ENCODE measurements at places on chromosomes 16 and 17.

DNA sequence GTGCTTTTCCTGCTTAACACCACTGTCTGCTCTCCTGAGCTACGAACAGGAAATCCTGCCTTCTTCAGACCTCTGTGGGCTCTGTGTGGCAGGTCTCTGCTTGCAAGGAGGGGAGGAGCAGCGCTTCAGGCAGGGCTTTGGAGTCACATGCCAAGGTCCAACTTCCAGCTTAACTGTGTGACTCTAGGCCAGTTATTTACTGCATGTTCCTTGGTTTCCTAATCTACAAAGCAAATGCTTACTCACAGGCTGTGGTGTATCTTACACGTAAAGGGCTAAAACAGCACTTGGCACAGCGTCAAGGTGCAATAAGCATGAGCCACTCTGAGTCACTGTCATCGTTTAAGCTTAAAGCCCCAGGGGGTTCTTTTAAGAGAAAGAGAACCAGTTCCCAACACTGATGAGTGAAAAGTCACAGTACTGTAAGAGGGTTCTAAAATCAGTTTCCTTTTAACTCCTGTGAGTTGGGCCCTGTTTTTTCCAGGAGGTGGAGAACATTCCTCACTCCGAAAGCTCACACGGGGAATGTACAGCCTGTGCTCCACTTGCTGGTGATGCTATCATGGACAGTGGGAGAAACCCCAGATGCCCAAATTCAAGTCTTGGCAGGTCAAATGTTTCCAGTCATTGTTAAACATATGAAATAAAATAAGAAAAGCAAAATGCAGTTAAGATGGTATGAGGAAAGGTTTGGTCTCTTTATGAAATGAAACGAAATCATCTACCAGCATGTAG, 54.1 kb upstream of the BCAR1 start:
- peak; percentile 97 for DNase-seq

DNA sequence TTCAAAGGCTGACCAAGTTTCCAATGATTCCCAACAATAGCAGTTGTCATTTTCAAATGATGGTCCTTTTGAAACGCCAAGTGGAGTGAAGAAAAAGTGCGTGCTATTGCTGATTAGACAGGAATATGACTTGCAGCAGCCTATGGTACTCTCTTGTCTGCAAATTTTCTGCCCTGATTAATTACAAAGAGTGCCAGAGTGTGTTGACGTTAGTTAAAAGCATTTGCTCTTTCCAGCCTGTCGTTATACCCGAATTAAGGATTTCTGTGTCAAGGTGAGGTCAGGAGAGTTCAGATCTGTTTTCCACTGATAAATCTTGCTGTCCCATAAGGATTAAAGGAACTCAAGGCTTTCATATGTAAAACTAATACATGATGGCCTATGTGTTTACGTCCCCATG, 75.0 kb upstream of the ADAMTS18 start:
- no peak for DNase-seq

DNA sequence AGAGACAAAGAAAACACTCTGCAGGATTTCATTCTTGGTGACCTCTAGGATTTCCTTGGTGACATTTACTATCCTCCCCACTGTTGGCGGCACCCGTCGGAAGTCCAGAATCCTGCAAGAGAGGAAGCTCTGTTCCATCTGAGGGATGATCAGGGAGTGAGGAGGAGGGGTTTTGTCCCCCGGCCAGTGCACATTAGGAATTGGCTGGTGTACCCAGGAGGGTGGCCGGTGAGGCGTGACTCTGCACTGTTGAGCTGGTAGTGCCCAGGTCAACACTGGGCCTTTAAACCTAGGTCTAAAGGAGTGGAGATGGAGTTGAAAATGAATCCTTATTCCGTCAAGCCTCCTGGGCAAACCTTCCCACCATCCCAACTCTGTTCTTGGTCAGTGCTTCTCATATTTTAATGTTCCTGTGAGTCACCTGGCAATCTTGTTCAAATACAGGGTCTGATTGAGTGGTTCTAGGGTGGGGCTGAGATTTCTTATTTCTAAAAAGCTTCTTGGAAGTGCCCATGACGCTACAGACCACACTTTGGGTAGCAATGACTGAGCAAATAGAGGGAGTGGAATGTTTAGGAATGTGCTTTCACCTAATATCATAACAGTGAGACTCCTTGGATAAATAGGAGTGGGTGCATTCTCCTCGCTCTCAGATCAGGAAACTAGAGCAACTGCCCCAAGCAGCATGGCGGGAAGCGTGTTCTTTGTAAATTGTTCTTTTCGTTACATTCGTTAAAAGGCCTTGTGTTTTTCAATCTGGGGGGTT, 30.7 kb downstream of the PRKAR1A start:
- DNase-seq: no peak

- DNase-seq: no peak
These were observed 47.9 kb upstream of the MAP3K14 start for GRCh38 chr17:45364531-45365390.

DNA sequence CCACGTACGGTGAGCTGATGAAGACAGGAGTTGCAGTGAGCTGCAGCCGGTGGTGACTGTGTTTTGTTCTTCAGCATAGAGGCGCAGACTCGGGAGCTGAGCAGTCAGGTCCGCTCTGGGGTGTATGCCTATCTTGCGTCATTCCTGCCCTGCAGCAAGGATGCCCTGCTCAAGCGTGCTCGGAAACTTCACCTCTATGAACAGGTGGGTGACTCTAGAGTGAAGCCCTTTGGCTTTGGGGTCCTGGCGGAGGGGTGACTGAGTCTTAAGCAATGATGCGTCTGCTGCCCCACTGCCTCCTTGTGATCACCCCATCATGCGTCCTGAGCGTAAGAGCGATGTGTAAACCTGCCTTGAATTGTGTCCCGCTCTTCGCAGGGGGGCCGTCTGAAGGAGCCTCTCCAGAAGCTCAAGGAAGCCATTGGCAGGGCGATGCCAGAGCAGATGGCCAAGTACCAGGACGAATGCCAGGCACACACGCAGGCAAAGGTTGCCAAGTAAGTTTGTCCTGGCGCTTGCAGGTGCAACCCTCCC, 22.9 kb downstream of the UBN1 start:
- DNase-seq: no peak
